ENCODE measurements at places on chromosomes 7 and 10.

- DNase-seq, result no peak
Observed at GRCh38 chr10:69363666-69364065, 53.1 kb downstream of the TACR2 start.

DNA sequence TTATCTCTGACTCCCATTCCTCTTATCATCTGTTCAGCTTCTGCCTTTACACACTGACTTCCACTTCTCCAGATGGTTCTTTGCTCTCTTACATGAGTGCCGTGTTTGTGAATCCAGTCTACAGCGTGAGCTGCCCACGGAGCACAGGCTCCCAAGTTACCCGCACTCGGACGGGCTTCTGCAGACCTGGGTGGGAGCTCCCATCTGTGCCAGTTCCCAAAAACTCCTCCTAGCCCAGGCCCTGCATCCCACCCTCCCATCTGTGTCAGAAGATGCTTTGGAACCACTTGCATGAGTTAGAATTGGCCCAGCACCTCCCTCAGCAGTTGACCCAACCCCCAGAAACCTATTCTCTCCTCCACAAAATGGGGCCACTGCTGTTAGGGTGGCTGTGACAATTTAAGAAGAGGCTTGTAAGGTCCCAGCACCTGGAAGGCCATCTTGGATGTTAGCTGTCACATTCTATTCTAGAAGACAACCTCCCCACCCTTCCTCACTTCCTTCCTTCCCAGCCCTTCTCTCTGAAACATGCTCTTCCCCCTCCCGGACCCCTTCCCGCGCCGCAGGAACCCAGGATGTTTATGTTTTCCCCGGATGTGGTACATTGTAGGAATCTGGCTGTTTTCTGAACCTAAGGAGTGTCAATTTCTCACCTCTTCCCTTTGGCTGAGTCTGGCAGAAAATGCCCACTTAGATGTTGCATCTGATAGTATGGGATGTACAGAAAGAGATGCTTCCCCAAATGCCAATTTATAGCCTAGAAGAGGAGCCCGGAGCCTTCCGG lies 79.2 kb downstream of the CCDC3 start:
- DNase-seq, result no peak

GRCh38 chr7:25527665-25528170 lies 299.4 kb upstream of the NPVF start:
- no peak for DNase-seq

- DNase-seq, result no peak
Observed at GRCh38 chr7:39985398-39985918, 35.4 kb downstream of the CDK13 start.

DNA sequence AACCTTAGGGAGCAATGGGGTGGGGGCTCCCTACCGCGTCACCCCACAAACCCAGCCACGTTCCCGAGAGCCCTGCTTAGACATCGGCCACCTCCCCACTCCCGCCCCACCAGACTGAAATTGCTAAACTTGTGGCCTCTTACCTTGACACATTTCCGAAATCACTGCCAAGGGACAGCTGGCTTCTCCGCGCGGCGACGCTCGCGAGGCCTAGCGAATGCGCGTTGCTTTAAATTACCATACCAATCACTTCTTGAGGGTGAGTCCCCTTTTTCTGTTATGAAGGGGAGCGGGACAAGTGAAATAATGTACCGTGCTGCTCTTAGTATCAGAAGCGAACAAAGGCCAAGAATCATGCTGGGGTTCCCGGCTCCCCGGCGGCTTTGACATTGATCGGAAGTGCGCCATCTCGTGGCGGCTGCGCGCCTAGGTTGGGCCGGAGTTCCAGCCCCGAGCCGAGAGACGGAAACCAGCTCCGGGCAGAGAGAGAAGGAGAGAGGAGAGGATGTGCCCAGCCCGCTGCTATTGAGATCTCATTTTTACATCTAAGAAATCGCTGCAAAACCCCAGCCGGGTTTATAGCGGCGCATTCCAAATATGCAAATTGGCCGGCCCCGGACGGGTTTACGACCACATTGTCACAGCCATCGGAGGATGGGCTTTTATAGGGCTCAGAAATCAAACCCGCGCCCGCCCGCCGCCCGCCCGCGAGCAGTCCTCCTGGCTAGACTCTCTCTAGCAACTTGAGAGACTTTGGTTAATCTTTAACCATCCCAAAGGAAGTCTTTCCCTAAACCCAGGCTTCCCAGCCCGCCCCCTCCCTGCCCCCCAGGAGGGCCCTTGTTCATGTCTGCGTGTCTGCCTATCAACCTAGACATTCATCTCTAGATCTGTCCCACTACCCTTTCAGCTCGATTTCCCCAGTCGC lies 5.3 kb downstream of the HOXA11 start:
- DNase-seq, result peak; percentile 40

DNA sequence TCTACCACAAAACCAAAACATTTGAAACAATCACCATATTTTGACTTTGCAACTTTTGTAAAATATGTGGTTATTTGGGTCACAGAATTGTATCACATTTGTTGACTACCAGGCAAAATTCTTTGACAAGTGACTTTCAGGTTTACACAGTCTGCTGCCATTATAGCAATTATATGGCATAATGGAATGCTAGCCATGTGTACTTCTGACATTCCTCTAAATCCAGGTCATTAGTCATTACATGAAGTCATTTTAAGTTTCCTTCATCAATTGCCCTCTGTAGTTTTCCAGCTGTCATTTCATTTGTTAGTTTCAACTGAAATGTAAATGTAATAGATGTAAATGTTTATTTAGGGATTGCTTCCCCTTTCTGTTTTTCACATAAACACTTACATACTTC lies 137.5 kb downstream of the IMMP2L start:
- DNase-seq, result no peak

GRCh38 chr10:1476455-1476803 lies 260.9 kb downstream of the ADARB2 start:
- DNase-seq, result no peak

- DNase-seq, result no peak
Observed at GRCh38 chr7:36215457-36215765, 62.4 kb downstream of the EEPD1 start.

DNA sequence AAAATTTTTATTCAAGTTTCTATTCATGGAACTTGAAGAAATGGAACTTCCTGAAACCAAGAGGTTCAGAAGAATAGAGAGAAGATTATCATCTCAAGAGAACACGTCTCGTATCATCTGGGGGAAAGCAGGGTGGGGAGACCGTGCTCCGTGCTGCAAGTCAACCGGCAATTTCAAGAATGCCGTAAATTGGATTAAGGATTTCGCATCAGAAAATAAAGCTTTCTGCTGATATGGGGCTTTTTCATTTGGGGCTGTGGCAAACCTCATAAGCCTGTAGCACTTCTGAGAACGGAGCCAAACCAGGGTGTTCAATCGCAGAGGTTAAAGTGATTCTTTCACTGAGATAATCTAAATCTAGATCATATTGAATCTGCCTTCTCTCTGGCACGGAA lies 150.1 kb upstream of the NPS start:
- no peak for DNase-seq

DNA sequence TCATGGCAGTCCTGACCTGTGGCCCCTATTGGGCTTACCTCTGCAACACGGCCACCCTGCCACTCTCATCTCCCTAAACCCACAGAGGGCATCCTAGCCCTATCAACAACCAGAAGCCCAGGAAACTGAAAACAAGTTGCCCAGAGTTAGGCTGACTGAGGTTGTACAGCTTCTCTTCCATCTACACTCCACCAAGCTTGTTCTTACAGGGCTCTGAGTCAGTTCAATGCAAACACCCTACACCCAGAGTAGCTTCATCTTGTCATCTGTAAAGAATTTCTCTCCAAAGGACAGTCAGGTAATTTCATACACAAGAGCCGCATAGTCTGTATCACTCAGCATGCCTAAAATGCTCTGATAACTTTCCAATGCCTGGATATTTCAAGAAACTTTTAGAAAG lies 175.4 kb downstream of the ARID5B start:
- no peak for DNase-seq

- no peak for DNase-seq
Observed at GRCh38 chr7:92297736-92298135, 52.0 kb downstream of the ANKIB1 start.

DNA sequence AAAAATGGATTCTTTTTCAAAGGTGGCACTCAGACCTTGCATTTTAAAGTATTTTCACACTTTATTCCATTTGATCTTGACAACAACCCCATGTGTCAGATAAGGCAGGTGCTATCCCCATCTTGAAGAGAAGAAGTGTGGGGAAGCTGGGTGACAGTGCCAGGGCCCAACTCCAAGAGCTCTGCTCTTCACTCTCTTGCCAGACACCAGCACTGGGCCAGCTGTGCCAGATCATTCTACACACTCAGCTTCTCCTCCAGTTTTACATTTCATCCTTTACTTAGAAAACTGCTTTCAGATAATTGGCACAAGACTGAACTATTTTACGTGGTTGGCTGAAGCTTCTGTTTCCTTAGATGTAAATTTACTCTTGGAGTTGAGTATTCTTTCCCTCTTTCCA lies 64.4 kb downstream of the ENO4 start:
- no peak for DNase-seq

- DNase-seq, result no peak
Observed at GRCh38 chr10:50882540-50882983, 2.9 kb downstream of the A1CF start.

- no peak for DNase-seq
Observed at GRCh38 chr7:73612598-73613269, 11.6 kb downstream of the MLXIPL start.

DNA sequence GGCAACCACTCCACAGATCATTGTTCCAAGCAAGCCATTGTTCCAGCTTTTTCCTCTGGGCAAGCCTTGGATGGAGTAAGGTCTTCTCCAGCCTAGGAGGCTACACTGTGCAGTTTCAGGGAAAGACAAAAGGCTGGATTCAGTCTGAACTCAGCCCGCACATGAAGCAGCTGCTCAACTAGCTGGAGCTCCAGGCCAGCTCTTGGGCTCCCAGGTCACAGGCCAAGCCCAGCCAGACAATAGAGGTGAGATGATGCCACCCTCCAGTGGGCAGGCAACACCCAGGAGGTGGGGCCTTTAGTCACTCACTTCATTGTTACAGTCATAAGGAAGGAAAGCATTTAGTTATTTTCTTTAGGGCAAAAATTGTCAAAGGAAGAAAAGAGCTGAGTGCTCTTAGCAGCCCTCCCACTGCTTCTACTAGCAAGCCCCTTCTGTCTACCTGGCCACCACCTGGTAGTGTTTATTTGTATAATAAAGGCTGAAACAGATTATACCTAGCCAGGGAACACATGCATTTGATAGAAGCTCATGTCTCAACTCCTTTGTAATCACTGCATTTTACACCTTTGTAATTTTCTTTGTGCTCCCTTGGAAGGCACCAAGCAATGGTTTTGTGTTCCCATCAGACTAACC lies 253.4 kb downstream of the WDR11 start:
- DNase-seq, result no peak

DNA sequence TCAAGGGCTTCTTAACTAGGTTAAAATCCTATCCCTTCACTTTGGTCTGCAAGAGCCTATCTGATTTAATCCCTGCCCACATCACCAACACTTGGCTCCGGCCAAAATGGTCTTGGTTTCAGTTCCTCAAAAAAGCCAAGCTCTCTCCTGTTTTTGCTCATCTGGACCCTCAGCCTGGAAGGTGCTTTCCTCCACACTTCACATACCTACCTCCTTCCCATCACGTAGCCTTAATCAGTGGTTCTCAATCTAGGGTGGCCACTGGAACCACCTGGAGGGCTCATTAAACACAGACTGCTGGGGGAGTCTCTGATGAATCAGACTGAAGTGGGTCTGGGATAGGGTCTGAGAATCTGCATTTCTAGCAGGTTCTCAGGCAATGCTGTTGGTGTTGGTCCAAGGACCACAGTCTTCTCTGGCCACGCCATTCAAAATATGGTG lies 227.0 kb upstream of the AOAH start:
- no peak for DNase-seq

DNA sequence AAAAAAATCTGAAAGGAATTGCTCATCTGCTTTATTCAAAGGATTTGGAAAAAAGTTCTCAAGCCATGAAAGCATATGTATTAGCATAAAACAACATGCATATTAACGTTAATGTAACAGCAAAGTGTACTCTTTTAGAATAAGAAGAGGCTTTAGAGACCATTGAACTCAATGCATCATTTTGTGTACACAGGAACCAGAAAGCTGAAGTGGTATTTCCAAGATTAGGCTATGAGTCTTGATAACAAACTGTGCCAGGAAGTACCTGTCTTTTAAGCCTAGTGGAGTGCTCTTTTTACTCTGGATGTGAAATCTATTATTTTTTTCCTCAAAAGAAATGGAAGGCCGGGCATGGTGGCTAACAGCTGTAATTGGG lies 164.2 kb downstream of the THSD7A start:
- no peak for DNase-seq

- no peak for DNase-seq
Observed at GRCh38 chr10:125547010-125547650, 135.8 kb downstream of the TEX36 start.

- no peak for DNase-seq
Observed at GRCh38 chr10:26863351-26864076, 2.8 kb upstream of the ABI1 start.

DNA sequence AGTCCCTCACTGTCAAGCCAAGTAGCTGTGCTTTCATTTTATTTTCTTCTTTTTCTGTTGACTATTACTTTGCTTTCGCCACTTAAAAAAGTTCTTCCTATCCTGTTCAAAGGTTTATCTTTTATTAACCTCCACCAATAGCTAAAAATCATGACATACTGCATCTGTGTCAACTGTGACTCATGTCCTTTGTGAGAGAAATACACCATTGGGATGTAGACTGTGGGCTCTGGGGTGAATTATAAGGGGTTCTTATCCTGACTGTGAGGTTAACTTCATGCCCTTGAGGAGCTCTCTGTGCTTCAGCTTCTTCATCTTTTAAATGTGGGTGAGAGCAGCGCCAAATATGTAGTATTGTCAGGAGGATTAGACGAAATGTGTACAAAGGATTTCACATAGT lies 71.9 kb upstream of the ANKRD30A start:
- no peak for DNase-seq

DNA sequence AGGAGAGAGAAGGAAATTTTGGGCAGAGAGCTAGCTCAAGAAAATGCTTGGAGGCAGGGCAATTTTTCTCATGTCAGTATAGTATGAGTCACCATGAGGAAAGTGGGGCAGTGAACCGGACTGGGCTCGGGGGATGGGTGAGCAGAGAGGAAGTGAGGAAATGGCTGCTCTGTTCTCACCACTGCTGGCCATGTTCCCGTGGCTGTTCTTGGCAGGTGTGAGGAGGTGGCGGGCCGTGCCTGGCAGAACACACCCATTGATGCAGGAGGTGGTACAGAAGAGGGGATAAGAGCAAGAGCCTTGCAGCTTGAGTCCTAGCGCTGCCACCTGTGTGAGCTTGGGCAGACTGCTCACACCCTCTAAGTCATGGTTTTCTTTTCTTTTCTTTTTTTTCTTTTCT lies 304.4 kb upstream of the LYZL1 start:
- no peak for DNase-seq

- DNase-seq, result no peak
Observed at GRCh38 chr7:42743077-42743858, 168.6 kb downstream of the C7orf25 start.

GRCh38 chr7:157228864-157229422 lies 90.2 kb downstream of the UBE3C start:
- DNase-seq, result no peak

- DNase-seq, result no peak
Observed at GRCh38 chr7:55521917-55522902, 50.1 kb downstream of the VOPP1 start.

DNA sequence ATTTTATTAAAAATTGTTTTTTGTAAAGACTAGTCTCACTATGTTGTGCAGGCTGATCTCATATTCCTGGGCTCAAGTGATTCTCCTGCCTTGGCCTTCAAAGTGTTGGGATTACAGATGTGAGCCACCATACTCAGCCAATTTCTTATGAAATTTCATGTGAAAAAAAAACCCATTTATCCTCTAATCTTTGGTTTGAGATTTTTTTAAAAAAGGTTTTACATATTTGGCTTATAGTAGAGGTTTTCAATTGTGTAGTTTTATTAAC lies 35.5 kb upstream of the ZNF32 start:
- DNase-seq, result no peak

GRCh38 chr7:153454306-153454705 lies 597.9 kb upstream of the DPP6 start:
- DNase-seq, result no peak
